ENCODE measurements at places on chromosomes 7 and 10.

DNA sequence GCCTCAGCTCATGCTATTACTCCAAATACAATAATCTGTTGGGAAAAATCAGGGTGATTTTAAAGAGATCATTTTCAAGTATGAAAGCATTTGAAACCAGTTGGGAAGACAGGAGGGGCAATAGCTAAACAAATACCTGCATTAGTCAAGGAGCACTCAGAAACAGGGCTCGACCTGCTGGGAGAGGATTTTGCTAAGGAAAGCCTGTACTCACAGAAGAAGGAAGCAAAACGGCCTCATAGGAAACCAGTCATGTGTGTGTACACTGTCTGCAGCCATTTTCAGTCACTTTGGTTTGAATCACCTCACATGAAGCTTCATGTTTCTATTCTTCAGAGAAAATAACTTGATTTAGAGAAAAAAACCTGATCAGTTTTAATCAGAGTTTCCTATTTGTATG, 38.6 kb downstream of the FZD1 start:
- no peak for DNase-seq

- DNase-seq, result no peak
These were observed 395.6 kb downstream of the TNS3 start for GRCh38 chr7:47186316-47186715.

DNA sequence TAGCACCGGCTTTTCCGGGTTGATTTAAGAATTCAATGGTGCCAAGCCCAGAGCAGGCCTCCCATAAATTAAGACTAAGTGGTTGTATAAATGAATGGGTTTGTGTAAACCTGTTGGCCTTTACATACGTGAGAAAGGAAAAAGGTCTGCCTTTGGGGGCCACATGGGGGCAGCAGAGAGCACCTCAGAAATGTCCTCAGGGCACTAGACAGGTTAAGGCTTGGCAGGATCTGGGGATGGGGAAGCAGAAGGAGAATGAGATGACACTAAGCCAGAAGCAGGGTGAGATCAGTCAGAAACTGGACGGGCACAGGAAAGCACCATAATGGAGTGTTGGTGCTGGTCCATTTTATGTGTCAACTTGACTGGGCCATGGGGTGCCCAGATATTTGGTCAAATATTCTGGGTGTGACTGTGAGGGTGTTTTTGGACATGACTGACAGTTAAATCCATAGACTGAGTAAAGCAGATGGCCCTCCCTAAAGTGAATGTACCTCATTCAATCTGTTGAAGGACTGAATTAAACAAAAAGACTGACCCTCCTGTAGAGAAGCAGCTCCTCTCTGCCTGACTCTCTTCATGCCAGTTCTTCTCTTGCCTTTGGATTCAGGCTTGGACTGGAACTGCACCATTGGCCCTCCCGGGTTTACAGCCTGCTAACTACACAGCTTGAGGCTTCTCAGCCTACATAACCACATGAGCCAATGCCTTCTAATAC, 58.9 kb downstream of the FRMPD2 start:
- peak; percentile 76 for DNase-seq

DNA sequence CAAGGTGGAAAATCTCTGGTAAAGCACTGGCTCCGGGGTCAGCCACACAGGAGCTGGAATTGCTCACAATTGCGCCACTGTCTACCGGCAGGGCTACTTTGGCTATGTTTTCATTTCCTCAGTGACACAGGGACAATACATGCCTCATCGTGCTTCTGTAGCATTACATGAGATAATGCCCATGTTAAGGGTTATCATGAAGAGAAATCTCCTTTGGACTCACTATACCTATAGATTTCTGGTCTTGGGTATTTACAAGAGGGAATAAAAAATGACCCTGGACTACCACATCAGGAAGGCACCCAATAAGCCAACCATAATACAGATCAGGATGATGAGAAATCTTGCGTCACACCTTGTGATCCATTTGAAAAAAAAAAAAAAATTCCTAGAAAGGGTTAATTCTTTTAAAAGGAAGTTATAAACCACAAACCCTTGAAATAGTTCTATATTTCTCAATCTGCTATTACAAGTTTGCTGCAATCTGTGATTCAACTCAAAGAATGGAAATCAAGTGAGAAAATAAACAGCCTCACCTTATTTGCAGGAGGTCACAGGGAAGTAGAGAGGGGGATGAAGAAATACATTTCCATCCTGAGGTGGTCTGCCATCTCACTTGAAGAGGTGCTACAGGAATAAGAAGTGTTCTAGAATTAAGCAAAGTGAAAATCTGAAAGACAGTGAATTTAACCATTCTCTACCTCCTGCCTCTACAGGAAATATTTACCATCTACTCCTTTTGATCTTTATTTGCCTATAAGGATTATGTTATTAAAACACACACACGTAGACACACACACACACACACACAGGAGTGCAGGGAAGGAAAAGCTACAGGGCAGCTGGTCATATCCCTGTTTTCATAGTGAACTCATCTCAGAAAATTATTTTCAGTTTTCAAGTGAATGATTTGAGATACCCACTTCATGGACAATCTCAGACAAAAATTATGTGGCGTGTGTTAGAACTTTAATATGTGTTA, 231.3 kb upstream of the CELF2 start:
- DNase-seq, result peak; percentile 29

- DNase-seq, result peak; percentile 30
These were observed 809.5 kb downstream of the GRID1 start for GRCh38 chr10:85557077-85557476.

DNA sequence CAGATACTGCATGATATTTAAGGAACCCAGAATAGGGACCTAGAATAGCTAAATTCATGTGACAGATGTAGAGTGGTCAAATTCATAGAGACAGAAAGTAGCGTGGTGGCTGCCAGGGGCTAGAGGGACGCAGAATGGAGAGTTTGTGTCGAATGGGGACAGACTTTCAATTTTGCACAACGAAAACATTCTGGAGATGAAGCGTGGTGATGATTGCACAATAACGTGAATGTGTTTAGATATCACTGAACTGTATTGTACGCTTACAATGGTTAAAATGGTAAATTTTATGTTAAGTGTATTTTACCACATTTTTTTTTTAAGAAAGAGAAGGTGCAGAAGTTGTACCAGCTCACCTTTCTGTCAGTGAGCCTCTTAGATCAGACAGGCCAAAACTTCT, 137.8 kb upstream of the TNS3 start:
- DNase-seq, result no peak

DNA sequence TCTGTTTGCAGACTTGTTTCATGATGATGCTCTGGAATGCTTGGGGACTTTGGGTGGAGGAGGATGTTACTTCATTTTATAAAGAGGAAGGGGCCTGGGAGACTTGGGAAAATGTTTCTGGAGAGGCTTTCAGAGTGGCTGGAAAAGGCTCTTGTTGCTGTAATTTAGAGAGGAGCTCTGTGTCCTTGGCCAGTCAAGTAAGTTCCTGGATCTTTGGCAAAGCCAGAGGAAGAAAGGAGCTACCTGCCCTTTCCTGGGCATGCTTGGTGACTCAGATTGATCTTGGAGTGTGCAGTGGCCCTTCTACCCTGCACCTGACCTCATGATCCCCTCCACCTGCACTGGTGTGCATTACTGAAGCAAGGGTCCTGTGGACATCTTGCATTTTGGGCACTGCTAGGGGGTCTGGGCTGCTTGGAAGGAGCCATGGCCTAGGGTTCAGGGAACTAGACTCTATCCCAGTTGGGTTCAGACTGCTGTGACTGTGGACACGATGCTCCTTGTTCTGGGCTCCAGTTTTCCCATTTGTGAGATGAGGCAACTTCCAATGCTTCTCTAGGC, 56.1 kb downstream of the ADCYAP1R1 start:
- no peak for DNase-seq

DNA sequence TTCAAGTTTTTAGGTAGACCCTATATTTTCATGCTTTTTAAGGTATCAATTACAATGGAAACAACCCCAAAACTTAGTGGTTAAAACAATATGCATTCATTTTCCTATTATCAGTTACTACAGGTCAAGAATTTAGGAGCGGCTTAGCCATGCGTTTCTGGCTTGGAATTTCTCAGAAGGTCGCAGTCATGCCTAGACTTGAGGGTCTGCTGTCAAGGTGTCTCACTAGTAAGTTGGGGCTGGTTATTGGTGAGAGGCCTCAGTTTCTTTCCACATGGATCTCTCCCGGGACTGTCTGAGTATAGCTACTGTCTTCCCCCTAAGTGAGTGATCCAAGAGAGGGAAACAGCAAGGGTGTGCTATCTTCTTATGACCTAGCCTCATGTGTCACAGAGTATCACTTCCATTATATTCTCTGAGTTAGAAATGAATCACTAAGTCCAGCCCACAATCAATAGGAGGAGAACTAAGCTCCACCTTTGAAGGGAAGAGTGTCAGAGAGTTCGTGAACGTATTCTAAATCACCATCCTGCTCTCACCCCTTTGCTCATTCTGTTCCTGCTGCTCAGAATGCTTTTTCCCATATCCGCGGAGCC, 80.5 kb downstream of the RTKN2 start:
- no peak for DNase-seq

All from OCI-M1 (cell line).